ENCODE measurements at places on chromosomes 1 and 21.

GRCh38 chr1:57599236-57599994 lies 175.6 kb upstream of the DAB1 start:
- no peak for DNase-seq

GRCh38 chr1:34147301-34147700 lies 17.7 kb downstream of the CSMD2 start:
- DNase-seq, result no peak

GRCh38 chr1:107677697-107678096 lies 287.3 kb downstream of the VAV3 start:
- no peak for DNase-seq

DNA sequence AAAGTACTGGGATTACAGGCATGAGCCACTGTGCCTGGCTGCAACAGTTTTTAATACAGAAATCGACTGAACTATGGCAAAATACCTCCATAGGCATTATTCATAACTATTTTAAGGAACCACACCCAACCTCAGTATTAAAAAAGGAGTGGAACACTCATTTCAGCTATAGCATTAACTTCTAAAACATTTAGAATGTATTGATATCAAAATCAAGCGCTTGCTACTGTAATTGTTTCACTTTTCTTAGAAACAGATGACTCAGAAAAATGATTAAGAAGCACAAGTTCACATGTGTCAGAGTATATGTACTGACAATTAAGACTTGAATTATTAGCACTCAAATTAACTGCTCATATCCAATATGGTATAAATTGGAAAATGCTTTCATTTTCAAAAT lies 15.1 kb downstream of the AIDA start:
- DNase-seq, result no peak

DNA sequence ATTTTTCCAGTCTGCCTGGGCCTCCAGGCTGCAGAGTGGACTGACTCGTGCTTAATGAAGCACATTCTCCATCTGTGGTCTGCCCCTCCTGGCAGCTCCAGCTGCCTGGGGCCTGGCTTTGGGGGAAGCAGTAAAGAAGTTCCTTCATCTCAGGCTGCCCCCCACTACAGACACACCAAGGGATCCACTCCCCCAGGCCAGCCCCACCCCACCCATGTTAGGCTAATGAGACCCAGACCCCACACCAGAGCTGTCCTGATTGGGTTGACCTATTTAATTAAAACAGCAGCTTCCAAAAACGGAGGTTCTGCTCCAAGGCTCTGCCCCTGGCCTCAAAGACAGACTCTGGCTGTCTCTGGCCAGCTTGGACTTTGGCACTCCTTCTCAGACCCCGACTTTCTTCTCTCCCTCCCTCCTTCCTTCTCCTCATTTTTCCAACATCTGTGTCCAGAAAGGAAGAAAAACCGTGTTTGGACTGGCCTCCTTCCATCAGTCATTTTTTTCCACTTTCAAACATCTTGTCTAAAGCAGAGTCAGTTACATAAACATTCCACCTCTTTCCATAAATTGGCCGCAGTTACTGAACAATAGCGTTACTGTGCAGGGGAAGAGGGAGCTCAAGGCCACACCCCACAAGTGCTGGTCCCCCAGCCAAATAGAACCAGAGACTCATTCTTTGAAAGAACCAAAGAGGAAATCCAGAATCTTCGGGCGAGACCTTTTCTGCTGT lies 29.7 kb downstream of the SERTAD4 start:
- DNase-seq, result no peak

DNA sequence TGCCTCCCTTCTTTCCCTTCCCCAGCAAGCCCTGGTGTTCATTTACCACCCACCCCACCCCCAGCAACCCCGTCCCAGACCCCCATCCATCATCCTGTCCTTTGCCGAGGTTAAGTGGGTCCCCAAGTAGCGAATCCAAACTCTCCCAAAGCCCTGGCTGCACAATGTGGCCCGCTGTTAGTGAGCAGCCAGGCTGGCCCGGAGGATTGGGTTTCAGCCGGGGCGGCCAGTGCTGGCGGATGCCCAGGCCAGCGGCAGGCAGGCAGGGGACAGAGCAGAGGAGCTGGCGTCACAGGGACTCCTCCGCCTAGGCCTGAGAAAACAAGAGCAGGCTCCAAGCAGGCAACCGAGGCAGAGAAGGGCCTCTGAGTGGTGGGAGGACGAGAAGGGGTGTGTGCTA lies 61.4 kb downstream of the EPHB2 start:
- DNase-seq, result no peak

- DNase-seq, result no peak
These were observed 22.9 kb downstream of the SUSD4 start for GRCh38 chr1:223341121-223341520.

DNA sequence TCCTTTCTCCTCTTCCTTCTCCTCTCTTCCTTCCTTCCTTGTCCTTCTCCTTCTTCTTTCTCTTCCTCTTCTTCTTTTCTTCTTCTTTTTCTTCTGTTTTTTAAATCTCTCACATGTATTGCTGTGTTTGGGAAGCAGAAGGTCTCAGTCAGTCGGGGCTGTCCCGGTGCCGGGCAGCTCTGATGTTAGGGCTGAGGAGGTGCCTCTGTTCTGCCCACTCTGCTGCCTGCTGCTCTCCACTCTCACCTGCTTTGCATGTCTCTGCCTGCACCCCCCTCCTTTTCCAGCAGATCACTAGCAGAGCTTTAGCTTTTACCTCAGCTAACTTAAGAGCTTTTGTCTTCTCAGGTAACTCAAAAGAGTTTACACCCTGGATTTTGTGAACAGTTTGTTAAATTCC lies 276.6 kb downstream of the CHRM3 start:
- no peak for DNase-seq

GRCh38 chr1:245316784-245317183 lies 162.0 kb downstream of the KIF26B start:
- no peak for DNase-seq
